ENCODE measurements at places on chromosomes 6 and 20.

GRCh38 chr20:46423882-46424482 lies 17.6 kb upstream of the ELMO2 start:
- DNase-seq: no peak

GRCh38 chr20:24007073-24007595 lies 18.6 kb upstream of the GGTLC1 start:
- DNase-seq: no peak

- no peak for DNase-seq
Measured at GRCh38 chr6:124755321-124755720, 206.9 kb upstream of the RNF217 start.

- peak; percentile 62 for DNase-seq
Measured at GRCh38 chr6:146543940-146544615, 445 bp downstream of the RAB32 start.

DNA sequence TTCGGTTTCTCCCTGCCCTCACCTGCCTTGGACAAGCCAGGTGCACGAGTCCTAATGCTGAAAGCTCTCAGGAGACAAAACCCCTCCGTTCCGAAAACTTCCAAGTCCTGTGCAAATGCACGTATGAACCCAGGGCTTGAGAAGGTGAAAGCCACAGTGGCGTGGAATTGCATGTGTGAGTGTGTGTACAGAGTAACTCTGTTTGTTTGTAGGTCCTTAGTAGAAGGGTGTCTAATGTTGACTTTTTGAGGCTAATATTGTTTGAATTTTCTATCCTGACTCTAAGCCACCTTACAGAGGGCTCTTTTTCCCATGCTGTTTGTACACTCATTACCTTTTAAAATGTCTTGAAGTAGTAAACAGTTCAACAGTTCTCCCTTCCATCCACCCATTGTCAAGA lies 129.1 kb downstream of the FOXA2 start:
- DNase-seq: no peak

DNA sequence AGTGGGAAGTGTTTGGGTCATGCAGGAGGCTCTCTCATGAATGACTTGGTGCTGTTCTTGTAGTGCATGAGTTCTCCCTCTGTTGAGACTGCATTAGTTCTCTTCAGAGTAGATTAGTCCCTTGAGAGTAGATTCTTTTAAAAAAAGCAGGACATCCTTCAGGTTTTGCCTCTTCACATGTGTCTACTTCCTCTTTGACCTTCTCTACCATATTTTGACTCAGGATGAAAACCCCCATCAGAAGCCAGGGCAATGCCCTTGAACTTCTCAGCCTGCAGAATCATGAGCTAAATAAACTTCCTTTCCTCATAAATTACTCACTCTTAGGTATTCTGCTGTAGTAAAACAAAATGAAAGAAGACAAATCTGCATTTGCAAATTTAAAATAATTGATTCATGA lies 170.3 kb downstream of the CD109 start:
- DNase-seq: no peak

DNA sequence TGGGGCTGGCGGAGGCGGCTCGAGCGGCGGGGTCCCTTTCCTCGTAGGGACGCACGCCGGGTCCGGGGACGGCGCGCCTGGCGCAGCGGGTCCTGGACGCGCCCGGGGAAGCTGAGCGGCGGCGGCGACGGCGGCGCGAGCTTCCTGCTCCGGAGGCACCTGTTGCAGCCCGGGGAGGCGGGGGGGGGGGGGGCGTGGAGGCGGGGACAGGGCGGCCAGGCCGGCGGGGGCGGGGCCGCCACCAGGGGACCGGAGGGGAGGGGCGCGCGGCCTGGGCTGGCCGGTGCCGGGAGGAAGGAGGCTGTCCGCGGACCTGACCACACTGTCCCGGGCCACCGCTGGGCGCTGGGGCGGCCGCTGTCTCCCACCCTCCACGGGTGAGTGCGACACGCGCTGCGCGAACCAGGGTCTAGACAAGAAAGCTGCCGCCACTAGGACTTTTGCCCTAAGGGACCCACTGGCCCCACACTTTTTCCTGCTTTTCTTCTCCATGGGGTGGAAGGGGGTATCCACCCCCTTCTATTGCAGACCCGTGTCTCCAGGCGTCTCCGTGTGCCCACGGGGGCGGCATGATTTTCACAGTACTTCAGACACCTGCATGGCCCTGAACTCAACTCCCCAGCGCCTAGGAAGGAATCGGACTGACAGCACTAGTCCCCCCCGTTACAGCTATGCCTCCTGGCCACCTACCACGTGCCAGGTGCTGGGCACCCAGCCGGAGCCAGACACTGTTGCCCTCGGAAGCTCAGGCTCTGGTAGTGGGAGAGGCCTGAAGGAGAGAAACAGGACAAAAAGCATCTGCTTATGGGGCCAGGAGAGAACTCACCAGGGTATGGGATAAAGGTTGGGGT lies at the start of gene NFATC2:
Gene NFATC2, minus strand, starts transcription at position 149 of the 851 bp plus-strand sequence. CDS start 220 bp downstream, outside the sequence.
- no peak for DNase-seq

DNA sequence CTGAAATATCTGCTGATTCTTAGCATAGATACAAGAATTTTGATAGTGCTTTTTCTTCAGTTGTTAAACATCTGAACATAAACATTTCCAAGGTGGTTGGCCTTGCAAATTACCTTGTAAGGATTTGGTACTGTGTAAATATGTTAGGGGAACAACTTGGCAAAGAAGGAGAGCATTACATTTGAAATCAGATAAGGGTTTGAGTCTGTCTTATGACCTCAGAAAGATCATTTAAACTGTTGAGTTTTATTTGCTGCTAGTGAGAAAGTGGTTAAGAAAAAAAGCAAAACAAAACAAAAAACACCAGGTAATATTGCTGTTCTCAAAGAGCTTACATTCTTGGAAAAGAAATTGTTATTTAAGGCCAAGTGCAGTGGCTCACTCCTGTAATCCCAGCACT lies 56.5 kb downstream of the CD2AP start:
- no peak for DNase-seq

DNA sequence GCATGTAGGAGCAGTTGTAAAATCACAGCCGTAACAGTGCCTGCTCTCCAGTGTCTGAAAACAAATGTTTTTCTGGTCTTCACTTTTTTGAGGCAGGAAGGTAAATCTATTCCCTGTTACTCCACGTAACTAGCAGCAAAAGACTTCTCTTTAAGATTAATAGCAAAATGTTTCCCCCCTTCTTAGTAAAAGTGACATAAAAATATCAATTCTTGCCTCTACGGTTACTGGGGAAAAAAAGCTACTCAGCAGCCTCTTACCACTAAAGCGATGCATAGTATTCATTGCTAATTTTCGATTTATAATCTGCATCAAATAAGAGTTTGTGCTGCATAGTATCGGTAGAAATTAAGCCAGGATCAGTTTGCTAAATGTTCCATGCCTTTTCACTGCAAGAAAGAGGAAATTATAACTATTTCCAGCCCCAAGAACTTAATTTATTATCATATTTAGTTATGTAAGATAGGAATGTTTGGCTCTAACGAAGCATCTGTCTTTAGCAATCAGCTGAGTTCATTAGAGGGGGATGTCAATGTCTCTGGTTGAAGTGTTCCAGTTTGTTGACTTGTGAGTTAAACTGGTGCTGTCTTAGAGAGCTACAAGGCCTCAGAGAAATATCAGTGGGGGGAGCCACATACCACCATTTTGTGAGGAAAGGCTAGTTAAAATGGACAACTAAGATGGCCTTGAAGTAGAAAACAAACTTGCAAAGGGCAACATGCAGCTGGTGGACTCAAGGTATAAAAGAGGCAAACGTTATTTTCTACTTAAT lies 617 bp upstream of the TSPYL1 start:
- no peak for DNase-seq

DNA sequence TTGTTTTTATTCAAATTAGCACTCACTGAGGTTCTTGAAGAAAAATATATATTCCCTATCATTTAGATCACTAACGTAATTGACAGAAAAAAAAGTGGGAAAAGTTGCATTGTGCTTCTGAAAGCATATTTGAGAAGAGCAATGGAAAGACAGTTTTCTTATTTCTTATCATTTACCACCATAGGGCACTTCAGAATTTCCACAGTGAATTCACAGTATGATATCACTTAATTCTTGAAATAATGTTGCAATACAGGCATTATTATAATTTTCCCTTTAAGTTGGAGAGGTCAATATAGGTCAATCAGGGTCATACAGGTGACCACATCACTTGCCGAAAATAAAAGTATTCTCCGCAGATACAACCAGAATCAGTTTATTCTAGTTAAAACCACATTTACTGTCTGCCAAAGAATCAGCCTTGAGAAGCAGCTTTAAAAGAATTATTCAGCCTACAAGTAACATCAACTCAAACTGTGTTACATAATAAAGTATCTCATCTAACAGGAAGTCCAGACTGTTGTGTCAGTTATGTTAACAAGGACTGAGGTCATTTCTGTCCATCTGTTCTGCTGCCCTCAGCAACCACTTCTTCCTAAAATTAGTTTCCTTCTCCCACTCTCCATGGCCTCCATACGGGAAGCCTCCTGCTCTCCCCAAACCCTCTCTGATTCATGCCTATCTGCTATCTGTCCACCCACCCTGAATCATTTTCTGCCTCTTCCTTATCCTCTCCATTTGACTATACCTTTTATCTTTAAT lies 121.2 kb downstream of the SIM1 start:
- DNase-seq: peak; percentile 55
